ENCODE measurements at places on chromosomes 4 and X.

DNA sequence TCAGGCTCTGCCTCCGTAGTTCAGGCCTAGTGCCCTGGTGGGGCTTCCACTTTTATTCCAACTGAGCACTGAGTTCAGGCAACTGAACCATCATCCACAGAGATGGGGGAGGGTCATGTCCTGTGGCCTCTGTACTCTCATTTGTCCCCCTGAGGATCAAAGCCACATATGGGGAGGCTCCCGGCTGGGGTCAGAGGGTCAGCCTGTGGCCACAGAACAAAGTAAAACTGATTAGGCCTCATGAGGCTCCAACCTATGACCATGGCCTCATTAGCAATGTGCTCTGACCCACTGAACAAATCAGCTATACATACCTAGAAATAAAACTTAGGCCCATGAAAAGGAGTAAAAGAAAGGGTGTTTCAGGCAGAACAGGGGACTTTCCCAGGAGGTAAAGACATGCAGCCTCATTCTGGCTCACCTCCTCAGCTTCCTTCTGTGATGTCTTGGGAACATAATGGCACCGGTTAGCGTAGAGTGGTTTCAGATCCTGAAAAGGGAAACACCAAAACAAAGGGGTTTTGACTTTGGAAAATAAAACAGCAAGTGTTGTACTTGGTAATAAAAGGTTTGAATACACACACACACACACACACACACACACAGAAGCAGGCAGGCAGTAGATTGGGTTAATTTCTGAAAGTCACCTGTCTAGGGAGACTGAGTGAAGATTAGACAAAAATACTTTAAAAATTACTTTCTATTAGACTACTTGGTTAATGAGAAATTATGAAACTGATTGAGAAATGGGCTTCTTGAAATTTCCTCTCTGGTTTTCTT lies 24.3 kb downstream of the TMEM255A start:
- no peak for DNase-seq

DNA sequence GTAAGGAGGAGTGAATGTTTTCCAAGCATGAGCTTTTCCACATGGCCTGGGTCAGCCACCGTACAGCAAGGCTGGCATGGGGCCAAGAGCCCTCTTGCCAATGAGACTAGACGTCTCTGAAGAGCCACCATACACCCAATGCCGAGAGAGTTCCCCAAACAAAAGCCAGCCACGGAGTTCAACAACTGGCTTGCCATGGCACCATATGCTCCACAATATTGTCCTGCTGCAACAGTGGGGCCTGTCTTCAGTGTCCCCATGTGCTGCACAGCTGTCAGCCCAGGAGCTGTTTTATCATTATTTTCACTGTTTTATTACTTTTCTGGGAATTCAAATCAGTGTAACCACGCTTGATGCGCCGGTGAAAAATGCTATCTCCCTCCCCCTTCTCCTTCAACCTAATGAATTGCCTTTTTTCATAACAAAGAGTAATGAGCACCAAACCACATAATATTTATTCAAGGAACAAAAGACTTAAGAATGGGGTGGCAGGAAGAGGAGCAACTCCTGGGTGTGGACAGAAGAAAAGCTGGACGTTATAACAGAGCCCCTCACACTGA lies 18.4 kb downstream of the MAML3 start:
- DNase-seq: no peak

GRCh38 chr4:127641524-127641923 lies 8.8 kb downstream of the INTU start:
- no peak for DNase-seq

DNA sequence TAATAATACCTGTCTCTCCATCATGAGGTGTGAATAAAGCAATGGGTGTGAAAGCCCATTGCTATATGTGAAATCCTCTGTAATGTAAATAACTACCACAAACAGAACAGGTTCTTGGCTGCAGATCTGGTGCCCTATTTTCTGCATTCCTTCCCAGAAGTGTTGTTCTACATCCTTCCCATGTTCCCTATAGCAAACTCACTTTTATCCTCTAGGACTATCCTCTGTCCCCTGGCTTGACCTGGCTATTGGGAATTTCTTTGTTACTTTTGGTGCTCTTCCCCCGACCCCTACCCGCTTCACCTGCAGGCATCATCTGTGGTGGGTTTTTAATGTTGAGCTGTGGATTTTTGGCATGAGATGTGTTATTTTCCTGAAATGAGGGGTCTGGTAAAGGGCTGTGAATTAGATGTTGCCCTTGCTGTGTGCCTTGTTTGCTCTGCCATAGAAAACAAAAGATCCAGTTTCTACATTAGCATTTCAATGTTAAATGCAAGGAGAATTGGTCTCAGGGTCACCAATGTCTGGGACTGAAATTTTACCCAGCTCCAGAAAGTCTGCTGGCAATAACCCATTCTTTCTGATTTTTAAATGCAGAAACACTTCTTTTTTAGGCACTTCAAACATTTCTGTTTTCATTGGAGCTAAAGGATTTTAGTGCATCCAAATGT lies 13.6 kb upstream of the FREM3 start:
- no peak for DNase-seq

DNA sequence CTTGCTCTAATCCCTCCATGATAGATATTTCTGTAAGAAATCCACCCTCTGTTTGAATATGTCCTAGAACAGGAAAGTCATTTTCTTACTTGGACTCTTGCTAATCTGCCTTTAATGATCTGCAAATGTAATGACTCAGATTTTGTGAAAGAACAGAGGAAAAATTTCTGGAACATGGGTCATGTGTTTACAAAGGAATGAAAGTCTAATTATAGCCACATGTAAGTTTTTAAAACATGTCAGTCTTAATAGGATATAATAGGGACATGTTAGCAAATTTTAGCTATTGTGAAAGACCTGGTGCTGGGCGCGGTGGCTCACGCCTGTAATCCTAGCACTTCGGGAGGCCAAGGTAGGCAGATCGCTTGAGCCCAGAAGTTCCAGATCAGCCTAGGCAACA lies 47.6 kb downstream of the GRK4 start:
- DNase-seq: no peak

GRCh38 chrX:42189576-42189975 lies 266.2 kb upstream of the CASK start:
- DNase-seq: no peak

- peak; percentile 45 for DNase-seq
Observed at GRCh38 chr4:183256756-183257385, 63.2 kb downstream of the CLDN22 start.

- DNase-seq: no peak
Observed at GRCh38 chr4:147785129-147785528, 53.2 kb downstream of the ARHGAP10 start.

GRCh38 chrX:12210971-12211370 lies 72.7 kb downstream of the FRMPD4 start:
- DNase-seq: no peak

- DNase-seq: no peak
Observed at GRCh38 chr4:129239088-129239487, 143.1 kb downstream of the C4orf33 start.

GRCh38 chr4:82430964-82431745 lies 765 bp downstream of the ENOPH1 start:
- DNase-seq: peak; percentile 53

DNA sequence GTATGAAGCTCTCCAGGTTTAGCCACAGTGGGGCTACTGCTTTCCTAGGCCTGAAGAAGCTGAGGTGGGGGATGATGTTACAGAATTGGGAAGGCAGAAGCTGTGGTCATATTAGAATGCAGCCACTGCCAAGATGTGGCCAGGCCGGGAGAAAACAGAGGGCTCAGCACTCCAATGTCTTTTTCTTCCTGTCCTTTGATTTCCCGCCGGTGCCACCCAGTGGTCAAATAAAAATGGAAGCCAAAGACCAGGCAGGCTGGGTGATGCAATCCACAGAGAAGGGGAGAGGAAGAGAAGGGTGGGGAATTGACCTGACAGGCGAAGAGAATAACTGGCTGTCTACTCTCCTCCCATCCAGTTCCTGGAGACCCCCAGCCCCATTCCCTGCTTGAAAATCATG lies 94.9 kb upstream of the SHISA3 start:
- DNase-seq: no peak

DNA sequence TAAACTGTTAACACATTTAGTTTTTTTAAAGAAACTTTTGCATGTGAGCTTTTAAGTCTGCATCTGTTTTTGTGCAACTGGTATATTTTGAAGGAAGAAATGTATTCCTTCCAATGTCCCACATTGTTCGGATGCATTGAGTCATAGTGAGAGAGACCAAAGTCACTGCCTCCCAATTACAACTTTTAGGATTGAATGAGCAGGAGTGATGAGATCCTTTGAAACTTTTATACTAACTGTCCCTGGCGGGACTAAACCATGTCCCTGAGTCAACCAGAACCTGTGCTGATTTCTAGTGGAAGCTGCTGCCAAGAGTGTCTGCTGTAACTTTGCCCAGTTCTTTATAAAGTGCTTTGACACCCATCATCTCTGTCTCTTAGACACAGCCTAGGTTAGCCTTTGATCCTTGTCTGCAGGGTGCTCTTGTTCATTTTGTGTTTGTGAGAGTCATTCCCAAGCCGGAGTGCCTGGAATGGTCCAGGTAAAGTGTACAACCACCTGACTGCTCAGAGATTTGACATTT lies 122.7 kb downstream of the ZNF518B start:
- no peak for DNase-seq

- no peak for DNase-seq
Observed at GRCh38 chrX:92232182-92232581, 453.0 kb downstream of the PCDH11X start.

DNA sequence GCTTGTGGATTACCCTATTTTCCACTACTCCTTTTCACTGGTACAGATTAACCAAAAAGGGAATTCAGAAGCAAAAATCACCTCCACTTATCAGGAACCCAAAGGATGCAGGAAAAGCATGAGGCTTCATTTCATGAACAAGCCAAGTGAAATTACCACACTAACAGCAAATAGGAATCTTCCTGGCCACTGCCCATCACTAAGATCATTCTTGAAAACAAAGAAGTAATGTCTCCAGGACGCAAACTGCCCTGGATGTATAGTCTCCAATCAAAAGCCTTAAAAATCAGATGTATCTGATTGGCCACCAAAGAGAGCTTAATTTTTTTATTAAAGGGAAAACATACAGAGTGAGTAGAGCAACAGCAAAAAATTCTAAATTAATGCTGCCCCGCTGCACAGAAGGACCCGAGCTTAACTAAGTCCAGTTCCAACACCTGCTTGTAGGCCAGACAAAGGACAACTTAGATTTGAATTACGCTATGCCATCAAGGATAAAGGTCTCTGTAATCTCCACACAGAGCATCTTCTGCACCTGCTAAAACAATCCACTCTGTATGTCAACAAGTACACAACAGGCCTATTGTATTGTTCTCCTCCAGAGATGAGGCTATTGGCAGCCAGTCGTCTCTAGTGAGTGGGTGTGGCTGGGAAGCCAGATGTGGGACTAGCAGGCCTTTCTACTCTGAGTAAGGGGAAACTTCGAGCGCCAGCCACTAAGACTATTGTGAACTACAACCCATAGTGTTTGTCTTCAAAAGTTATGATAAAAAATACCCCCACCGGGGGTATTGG lies 12.4 kb downstream of the ZDHHC9 start:
- DNase-seq: no peak

- no peak for DNase-seq
Observed at GRCh38 chrX:155028877-155029291, 2.2 kb downstream of the FUNDC2 start.

DNA sequence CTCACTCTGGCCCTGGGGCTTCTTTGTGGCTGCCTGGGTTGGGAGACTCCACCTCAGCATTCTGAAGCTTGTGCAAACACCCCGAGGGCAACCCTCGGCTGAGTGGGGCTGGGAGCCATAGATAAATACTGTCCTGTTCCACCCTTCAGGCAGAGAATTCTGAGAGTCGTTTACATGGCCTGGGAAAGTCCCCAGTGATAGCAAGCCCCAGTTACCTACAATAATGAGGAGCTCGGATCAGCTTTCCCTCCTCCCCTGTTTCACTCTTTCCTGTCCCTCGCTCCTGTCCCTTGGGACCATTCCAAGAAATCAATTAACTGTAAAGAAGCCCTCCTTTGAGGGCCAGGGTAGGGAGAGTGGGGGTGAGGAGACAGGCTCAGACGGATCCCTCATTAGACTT lies 31.6 kb upstream of the DDX3X start:
- no peak for DNase-seq

DNA sequence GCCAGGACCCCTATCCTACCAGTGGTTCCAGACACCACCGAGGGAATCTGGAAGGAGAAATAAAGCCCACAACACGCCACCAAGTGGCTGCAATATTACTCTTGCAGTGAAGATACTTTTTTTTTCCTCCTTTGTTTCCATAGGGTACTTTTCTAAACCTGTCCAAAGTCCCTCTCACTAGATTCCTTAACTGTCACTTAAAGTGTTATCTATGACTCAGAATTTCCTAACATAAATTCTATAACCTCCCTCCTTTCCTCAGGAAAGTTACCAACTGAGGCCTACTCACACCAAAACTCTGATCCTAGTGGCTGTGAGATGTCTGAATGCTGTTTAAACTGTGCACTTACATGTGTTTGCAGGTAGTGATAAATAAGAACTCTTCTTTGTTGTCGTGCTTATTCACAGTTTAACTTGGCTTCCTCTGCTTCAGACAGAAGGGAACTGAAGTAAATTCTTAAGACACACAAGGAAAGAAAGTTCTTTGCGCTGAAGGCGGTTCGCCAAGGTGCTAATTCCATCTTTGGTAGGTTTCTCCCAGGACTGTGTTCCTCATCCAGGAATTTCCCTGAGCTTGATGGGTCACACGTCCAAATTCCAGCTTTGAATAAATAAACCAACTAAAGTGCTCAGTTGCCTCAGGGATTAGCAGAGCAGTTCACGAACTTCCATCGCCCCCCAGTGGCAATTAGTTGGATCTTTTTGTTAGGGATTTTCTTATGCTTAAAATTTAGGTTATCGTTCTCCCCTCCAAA lies 10.7 kb upstream of the HCCS start:
- DNase-seq: no peak

- DNase-seq: no peak
Observed at GRCh38 chr4:111562826-111563225, 582.4 kb upstream of the FAM241A start.

GRCh38 chr4:7197910-7198309 lies 5.6 kb downstream of the SORCS2 start:
- no peak for DNase-seq

- no peak for DNase-seq
Observed at GRCh38 chr4:108744307-108744706, 18.5 kb downstream of the ETNPPL start.

DNA sequence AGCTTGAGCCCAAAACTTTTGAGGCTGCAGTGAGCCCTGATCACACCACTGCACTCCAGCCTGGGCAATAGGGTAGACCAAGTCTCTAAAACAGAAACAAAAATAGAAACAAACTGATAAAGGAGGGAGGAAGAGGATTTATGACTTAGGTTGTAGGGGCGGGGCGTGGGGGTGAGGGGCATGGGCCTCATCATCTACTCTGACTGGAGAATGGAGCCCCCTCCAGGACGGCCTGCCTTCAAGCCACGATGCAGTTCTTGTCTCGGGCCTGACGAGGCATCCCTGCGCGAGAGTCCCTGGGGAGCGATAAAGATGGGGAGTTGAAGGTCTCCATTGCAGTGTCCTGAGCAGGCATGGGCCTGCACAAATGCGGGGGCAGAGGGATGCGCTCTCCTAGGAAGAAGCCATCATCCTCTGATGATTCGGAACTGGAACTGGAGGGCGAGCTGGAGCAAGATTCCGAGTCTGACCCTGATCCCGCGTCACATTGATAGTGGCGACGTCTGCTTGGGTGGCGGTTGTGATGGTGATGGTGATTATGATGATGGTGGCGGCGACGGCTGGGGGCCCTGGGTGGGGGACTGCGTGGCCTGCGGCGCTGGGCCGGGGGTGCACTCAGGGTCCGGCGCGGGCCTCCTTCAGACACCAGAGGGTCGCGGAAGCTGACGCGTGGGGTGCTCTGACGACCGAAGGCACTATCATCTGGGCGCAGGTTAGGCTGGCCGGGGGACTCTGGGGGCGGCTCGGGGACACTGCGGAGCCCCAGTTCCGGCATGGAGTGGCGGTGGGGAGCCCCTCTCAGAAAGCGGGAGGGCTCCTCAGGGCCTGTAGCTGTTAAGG lies 4.0 kb downstream of the PLP2 start:
- no peak for DNase-seq
